ENCODE measurements at places on chromosomes 5 and 9.

DNA sequence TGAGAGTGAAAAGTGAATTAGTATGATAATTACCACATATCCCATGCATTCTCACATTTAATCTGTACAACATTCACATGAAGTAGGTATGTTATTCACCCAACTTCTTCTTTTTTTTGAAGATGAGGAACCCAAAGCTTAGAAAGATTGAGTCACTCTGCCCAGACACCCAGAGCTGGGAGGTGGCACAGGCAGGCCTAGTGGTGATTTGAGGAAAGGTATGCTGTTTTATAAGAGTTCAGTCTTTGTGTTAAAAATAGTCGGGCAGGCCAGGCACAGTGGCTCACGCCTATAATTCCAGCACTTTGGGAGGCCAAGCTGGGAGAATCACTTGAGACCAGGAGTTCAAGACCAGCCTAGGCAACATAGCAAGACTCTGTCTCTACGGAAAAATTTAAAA is 285.3 kb downstream of the NR3C1 start:
- DNase-seq: no peak

GRCh38 chr9:126336736-126337325 is 10.2 kb downstream of the MVB12B start:
- no peak for DNase-seq

DNA sequence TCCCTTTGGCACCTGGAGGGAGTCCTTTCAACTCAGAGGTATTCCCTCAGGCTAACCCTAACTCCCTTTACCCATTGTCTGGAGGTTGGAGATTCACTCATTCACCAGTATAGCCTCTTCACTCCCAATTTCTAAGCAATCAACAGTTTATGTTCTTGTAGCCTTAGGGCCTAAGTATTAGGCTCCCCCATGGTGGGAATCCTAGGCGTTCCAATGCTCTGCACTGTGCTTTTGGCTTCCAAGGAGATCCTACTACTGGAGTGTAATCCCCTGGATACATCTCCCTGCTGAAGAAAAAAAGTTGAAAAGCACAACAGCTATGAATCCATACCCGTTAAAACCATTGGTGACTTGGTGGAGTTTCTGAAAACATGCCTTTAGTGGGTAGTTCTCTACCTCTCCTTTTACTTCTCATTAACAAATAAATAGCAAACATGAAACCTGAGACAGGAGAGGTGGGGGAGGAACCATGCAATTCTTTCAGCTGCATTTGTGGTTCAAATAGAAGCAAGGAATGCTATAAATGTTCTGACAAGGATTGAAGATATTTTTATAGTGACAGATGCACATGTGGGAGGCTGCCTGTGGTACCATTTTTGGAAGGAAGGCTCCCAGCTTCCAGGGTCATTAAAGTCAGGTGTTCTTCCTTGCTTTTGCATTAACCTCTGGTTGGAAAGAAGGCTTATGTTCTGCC is 397.1 kb downstream of the DMAC1 start:
- no peak for DNase-seq

GRCh38 chr5:120174089-120174488 is 290.0 kb upstream of the PRR16 start:
- no peak for DNase-seq

- no peak for DNase-seq
Measured at GRCh38 chr9:127546125-127546832, 65.8 kb upstream of the STXBP1 start.

- DNase-seq: no peak
Measured at GRCh38 chr5:117888688-117889087, 1099.7 kb downstream of the DTWD2 start.

GRCh38 chr9:91029650-91030361 is 228.2 kb downstream of the SYK start:
- no peak for DNase-seq

- DNase-seq: no peak
Measured at GRCh38 chr9:78149702-78150291, 86.1 kb upstream of the CEP78 start.

DNA sequence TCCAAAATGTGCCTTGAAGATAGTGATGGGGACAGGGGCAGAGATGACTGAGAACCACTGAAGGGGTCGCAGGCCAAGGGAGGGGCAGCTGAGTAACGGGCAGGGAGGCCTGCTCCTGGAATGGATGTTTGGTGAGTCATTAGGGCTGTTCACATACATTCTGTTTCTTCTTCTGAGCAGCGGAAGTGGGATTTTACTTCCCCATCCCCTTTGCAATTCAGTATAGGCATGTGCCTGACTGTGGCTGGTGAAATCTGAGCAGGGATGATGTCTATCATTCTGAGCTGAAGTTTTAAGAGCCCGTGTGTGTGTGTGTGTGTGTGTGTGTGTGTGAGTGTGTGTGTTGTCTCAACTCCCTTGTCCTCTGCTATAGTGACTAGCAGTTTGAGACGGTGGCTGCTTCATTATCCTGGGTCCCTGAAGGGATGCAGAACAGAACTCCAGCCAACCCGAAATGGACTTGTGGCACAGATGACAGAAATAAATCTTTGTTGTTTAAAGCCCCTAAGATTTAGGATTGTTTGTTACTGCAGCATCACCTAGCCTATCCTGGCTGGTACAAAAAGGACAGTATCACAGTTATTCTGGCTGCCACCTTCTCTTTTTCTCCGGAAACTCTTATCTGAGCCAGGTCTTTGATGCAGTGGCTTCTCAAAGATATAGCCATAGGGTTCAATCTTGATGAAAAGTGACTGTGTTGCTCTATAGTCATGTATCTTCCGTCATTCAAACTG is 29.2 kb upstream of the TGFBI start:
- DNase-seq: no peak

GRCh38 chr9:83596899-83597504 is 25.9 kb upstream of the IDNK start:
- DNase-seq: no peak

- DNase-seq: no peak
Measured at GRCh38 chr9:94826644-94827410, 100.3 kb downstream of the AOPEP start.

GRCh38 chr9:18591261-18591660 is 117.3 kb downstream of the ADAMTSL1 start:
- no peak for DNase-seq

- DNase-seq: no peak
Measured at GRCh38 chr9:4225291-4226028, 74.4 kb downstream of the GLIS3 start.

GRCh38 chr5:73298772-73299630 is 126.0 kb downstream of the TMEM174 start:
- DNase-seq: peak; percentile 72

- no peak for DNase-seq
Measured at GRCh38 chr5:38290028-38290653, 31.8 kb downstream of the EGFLAM start.

- DNase-seq: no peak
Measured at GRCh38 chr5:123104607-123105006, 15.6 kb downstream of the PRDM6 start.

DNA sequence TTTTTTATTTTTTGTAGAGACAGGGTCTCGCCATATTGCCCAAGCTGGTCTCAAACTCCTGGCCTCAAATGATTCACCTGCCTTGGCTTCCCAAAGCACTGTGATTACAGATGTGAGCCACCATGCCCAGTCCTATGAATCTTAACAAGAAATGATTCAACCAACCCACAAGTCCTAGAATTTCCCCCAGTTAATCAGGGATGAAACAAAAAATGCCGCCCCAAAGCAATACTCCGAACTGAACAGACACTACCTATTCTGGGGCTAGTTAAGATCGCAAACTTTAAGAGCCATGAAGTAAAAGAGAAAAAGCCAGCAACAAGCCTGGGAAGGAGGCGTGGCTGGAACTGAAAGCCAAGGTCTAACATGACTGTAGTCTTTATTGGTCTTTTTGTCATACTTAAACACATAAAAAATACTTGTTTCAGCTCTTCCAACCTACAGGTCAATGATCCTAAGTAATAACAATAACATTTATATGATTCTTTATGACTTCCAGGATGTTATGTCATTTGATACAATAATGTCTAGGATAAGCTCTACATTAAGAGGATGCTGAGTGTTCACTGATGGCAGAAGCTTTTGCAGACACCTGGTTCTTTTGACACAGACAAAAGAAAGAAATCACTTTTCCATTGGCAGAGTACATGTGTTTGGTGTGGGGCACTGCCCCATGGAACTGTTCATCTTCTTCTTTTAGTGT is 361.1 kb upstream of the TLE4 start:
- DNase-seq: no peak

GRCh38 chr5:131545845-131546244 is 89.2 kb downstream of the RAPGEF6 start:
- DNase-seq: no peak

DNA sequence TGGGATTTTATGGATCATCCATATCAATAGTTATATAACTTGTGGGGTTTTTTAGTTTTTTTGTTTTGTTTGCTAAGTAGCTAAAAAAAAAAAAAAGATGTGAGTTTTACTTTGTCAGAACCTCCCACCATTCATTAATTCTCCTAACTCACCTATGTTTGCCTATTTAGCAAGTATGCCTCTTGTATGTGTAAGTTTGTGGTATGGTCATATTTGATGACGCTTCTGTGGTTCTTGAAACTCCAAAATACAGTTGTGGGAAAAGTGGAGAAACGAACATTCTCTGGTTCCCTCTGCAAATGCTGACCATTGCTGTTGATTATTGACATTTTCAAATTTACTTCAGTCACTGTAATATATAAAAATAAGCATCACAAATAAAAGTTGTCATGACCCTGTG is 75.7 kb downstream of the PBX3 start:
- DNase-seq: no peak
